ENCODE measurements at places on chromosomes 6 and 20.
A peak's percentile ranks its signal among the peaks of the same experiment; 100 is the strongest.

GRCh38 chr6:35259948-35260590, 534 bp downstream of the ZNF76 start:
- peak; percentile 80 for DNase-seq

DNA sequence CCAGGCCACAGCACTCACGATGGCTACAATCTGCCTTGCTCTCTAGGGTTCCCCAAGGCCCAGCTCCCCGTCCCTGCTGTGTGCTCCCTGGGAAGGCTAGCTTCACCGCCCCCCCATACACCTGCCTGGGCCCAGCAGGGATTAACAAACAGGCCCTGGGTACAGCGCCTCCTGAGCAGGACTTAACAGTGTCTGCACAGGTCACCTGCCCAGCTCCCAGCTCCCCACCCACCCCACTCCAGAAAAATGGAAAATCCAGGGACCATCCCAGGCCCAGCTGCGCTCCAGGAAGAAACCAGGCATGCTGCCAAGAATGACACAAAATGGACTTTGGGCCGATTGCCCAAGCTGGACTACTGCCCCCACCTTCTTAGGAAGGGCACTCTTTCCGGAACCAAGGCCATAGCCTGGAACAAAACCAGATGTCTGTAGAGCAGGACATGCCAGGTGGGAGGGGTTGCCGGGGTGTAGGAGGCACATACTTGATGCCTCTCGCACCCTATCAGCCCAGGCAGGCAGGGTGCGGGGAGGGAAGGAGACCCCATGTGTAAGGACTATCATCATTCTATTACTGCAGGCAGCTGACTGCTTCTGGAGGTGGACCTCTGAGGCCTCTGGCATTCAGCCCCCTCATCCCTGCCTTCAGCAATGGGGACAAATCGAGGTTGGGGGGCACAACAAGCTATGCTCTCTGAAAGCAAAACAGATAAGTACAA, 104.9 kb downstream of the SNX5 start:
- DNase-seq = no peak

DNA sequence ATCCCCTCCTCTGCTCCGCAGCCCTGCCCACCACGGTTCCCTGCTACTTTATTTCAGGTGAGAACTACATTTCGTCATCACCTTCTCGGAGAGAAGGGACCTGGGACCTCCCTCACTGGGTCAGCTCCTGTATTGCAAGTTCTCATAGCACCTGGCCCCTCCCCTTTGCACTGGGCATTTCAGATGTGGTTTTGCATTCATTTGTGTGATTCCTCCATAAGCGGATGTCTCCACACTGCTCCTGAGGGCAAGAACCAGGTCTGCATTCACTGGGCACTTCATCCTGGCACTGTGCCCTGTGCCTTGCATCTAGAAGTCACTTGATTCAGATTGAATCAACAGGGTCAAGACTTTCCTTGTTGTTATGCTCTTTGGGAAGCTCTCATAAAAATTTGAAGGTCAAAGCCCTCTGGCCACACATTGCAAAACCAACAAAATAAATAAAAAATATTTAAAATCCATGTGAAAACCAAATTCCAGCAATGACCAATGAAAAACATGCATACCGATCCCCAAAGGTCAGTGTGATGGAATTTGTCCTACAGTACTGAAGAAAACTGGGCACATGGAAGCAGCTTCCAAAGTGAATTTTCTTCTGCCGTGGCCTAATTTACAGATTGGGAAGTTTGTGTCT, 89.1 kb upstream of the F13A1 start:
- DNase-seq = no peak

DNA sequence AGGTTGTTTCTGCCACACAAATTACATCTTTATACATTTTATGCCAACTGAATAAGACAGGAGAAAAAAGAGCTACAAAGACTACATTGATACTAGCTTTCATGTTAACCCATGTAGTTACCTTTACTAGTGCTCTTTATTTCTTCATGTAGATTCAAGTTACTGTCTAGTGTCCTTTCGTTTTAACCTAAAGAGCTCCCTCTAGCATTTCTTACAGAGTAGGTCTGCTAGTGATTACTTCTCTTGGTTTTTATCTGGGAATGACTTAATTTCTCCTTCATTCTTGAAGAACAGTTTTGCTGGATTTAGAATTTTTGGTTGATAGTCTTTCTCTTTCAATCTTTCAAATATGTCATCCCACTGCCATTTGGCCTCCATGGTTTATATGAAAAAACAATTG, 21.2 kb upstream of the NOP56 start:
- DNase-seq = no peak

- no peak for DNase-seq
Measured at GRCh38 chr6:96626759-96627364, 63.9 kb downstream of the FHL5 start.

DNA sequence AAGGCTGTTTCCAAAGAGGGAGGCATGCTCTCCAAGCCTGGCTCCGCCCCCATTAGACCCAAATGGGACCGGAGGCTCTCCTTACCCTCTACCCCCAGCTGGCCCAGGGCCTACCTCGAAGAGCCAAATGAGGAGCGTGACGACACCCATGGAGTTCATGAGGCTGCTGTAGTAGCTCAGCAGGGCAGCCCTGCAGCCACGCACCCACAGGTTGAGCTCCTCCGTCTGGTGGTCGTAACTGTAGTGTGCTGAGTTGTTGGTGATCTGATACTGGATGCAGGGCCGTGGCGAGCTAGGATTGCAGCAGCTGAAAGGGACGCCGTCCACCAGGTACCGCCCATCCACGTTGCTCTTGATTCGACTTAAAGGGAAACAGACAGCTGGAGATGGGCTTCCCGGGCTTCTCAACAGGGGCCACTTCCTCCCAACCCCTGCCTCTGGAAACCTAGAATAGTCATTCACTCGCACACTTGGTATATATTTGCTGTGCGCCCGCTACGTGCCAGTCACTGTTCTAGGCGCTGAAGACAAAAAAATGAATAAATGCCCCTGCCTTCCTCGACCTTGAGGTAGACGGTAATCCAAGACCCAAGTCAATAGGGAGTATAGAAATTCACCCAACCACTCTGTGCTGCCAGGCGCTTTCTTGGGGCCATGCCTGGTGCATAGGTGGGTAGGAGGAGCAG, 18.0 kb downstream of the PRPH2 start:
- DNase-seq = peak; percentile 78

- no peak for DNase-seq
Measured at GRCh38 chr6:49626811-49627210, 9.8 kb downstream of the RHAG start.

GRCh38 chr6:129426343-129426742, 283.6 kb downstream of the ARHGAP18 start:
- no peak for DNase-seq

DNA sequence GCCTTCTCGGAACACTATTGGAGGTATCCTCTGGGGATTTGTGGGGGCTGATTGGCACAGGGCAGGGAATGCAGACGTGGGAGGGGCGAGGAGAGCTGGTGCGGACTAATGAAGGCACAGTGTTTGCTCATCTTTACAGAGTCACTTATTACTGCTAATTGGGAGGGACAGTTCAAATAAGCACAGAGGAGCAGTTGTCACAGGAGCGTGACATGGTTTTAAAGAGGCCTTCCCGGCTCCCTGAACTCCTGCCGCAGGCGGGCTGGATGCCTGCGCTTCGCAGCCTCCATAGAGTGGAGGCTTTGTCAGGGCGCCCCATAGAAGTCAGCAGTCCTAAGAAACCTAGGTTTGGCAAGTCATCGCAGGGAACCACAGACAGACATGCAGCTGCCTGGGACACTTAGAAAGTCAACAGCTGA, 149.6 kb downstream of the LINC00237 start:
- DNase-seq = no peak

GRCh38 chr20:19428324-19428723, 215.9 kb downstream of the SLC24A3 start:
- DNase-seq = no peak

DNA sequence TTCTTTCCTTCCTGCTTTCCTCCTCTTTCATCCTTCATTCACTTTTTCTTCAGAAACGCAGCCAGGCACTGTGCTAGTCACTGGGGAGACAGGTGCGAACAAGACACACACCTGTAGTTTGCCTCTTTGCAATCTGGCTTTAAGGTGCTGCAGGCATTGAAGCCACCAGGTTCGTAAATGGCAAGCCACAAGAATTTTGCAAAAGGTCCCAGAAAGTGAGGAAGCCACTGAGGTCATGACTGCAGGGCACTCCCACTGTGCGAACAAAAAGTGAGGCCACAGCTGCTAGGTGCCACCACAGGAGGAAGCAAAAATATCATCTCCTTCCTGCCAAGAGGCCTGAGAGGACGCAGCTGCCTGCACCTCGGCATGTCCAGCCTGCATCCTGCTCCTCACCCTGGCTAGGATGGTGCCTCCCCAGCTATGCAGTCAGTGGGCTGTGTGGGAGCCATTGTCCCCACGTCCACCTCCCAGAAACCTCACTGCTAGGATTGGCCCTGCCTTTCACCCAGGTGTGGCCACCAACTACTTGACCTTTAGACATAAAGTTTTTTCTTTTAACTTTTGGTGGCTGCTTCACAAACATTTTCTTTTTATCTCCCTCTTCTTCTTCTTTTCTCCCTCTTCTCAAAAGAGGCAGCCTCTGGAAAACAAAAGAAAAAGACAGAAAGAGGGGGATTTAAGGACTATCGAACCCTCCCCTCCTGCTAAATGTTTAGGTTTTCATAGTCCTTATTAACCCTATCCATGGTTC, 230.8 kb downstream of the BCAS1 start:
- DNase-seq = no peak

GRCh38 chr6:80280262-80281010, 174.0 kb downstream of the BCKDHB start:
- no peak for DNase-seq

GRCh38 chr6:97026298-97026697, 101.8 kb downstream of the KLHL32 start:
- DNase-seq = no peak

DNA sequence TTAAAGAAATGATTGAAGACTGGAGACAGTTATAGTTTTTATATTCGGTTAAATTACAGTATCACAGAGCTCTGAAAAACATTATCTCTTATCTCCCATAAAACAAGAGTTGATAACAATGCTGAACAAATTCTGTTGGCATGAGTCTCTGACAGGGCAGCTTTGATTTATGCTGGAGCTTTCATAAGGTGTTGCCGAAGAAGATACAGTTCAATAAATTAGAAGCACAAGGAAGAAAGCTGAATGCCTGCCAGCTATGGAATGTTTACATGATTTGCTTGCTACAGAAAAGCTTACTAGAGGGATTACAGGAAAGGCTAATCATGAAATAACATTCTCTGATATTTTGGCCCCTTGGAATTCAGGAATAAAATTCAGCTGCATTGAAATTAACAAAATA, 431.9 kb upstream of the GJE1 start:
- no peak for DNase-seq

DNA sequence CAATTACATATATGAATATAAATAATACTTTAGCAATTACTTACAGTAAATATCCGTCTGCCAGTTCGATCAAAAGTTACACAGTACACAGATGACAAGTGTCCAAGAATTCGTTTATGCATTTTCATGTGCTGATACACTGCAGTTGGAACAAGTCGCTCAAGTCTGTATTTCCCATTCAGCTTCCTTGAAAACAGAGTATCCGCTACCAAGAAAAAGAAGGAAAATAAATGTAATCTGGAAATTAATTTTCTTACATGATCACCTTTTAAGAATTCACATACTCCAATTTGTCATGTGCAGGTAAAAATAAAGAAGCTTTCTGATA, 35.3 kb downstream of the PHIP start:
- no peak for DNase-seq

DNA sequence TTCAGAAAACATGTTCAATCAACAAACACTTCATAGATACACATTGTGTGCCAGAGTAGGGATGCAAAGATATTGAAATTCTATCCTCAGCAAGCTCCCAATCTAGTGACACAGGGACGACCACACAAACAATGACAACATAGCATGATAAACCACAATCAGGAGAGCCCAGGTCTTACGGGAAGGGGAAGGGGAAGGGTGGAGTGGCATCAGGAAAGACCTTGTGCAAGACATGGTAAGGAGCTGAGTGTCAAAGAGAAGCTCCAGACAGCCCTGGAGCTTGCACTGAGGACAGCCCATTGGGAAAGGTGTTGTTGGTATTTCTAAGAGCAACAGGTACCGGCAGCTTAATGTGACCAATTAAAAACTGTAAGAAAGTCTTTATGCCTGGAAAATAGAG, 103.6 kb downstream of the PDE7B start:
- no peak for DNase-seq

GRCh38 chr20:51359401-51359800, 183.1 kb downstream of the NFATC2 start:
- DNase-seq = no peak

DNA sequence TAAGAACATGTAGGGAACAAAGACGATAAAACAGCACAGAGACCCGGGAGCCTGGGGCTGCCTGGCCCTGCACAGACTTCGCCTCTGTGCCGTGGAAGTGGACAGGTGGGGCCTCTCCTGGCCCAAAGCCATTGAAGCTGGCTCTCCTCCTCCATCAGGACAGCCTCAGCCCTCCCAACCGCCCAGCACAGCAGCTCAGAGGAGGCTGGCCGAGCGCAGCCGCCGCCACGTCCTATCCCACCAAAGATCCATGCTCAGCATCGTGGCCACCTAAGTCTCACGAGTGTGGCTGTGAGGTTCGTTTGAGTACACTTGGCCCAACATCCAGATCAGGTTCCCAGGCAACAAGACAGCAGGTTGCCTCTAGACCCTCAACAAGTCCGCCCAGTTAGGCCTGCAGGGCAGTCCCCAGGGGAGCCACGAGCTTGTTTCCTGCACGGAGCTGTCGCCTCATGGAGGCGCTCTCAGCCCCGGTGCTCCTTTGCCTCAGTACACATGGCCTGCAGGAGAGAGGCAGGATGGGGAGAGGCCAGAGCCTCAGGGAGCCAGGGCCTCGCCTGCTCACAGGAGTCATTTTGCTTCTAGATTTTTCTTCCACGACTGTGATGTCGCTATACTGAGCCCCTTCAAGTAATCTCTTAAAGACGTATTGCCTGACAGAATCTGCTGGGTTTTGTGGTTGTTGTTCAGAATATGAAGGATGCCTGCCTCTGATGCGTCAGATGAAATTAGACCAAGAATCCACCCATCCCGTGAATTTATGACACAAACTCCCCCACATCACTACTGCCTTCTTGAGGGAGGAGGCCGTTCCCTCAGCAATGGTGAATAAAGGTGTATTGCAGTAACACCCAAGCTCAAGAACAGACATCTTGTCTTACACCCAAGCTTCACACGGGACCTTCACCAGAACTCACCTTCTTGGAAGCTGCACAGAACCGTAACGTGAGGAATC, 102.7 kb downstream of the RNASET2 start:
- no peak for DNase-seq

DNA sequence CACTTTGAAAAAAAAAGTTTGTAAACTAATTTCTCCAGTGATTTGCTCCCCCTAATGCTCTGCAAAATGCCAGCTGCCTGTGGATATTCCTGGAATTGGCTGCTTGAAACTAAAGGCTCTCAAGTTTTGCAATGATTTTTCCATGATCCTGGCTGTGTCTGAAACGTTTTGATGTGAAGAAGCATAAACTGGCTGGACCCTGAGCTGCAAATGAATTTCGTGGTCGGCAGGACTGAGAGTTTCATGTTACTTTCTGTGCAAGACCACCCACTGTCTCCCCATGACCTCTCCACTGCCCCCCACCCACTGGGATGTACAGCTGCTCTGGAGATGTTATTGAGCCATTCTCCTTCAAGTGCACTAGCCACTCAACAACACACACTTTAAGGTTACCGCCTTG, 171.3 kb upstream of the SSTR4 start:
- no peak for DNase-seq

Data from iPS DF 19.7 (cell line).